ENCODE measurements at places on chromosomes 6 and 20. TPM values are rescaled to one million over a fixed set of nuclear protein-coding genes. Genes with fewer than 3 reads are reported as not detected.

The MANEA gene
- 12.9 TPM for total RNA-seq

The BTN2A1 gene
- total RNA-seq = 34.7 TPM

The PAK5 gene
- not detected for total RNA-seq

DNA sequence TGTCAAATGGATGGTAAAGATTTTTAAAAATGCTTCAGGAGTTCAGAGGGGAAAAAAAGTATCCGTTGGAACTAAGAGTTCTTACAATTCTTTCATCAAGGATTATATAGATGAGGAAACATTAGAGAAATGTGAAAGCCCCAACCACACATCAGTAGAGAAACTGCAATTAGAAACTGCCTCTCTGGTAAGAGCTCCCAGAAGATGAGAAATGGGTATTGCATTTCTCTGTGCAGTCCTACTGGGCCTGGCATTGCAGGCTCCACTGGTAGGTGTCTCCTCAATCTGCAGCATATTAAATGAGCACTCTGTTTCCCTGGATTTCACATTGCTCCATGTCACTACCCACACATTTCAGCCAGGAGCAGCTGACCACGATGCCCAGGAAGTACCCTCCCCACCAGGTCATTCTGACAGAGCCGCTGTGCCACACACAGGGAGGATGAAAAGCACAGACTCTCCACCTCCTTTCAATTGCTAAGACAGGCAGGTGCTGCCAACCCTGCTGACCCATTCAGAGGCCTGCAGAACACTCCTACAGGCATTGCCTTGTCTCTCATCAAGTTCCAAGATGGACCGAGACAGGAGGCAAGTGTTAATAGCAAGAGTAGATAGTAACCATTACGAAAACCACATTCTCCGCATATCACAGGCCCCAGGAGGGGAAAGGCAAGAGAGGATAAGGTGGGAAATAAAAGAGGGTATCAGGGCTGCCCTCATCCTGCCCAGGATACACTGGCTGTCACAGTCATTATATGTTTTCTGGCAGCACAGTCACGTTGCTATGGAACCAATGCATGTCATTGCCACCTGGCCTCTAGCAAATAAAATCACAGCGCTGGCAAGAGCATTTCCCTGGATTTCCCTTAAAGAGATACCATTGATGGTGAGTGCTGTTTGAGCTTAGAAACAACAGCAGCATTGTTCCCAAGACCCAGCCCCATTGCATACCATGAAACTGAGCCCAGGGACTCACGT lies 241.7 kb downstream of the ATXN1 start:
- DNase-seq = no peak

GRCh38 chr20:32667027-32667426 lies 6.7 kb downstream of the C20orf203 start:
- no peak for DNase-seq

GRCh38 chr20:50379049-50379990 lies 130.9 kb upstream of the PTPN1 start:
- peak; percentile 88 for DNase-seq

DNA sequence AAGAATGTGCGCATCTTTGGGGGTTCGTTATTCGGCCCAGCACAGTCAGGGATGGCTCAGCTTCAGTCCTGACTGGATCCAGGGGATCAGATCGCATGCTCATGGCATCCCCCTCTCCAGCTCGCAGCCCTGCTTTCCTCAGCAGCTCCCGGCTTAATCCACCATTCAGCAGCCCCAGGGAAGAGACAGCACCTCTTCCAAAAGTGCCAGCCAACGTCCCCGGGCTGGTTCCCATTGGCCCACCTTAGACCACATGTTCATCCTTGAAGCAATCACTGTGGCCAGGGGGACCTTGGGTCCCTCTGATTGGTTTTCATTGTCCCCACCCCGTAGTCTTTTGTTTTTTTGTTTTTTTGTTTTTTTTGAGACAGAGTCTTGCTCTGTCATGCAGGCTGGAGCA lies 188.7 kb downstream of the ZMYND8 start:
- DNase-seq = no peak

- no peak for DNase-seq
These were observed 29.1 kb downstream of the NDUFAF5 start for GRCh38 chr20:13813910-13814309.

The CRIP3 gene
- 1.1 TPM for total RNA-seq

DNA sequence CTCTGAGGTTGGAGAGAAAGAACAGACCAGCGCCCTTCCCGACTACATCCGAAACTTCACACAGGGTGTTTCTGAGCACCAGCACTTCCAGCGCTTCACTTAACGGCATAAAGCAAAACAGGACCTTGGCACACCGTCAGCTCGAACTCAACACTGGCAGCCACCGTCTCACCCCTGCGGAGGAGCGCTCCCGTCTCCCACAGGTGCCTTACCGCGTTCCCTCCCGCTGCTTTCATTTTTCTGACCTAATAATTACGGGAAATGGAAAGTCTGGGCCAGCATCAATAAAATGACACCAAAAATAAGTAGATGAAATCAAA lies 37.7 kb upstream of the SYNJ2 start:
- DNase-seq = no peak

GRCh38 chr20:35312318-35312717 lies 20.1 kb upstream of the FAM83C start:
- no peak for DNase-seq

DNA sequence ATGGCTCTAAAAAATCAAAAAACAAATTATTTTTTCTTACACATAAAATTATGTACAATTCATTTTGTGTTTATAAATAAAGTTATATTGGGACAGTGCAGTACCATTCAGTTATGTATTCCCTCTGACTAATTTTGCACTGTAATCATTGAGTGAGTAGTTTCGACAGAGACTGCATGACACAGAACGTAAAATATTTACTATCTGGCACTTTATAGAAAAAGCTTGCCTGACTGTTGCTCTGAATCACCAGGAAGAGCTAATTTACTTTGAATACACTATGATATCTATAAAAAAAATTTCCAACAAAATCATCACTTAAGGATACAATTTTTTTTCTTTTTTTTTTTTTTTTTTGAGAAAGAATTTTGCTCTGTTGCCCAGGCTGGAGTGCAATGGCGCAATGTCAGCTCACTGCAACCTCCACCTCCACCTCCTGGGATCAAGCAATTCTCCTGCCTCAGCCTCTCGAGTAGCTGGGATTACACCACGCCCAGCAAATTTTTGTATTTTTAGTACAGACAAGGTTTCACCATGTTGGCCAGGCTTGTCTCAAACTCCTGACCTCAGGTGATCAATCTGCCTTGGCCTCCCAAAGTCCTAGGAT lies 11.0 kb upstream of the KHDC1L start:
- no peak for DNase-seq

GRCh38 chr20:51361258-51361657 lies 181.3 kb downstream of the NFATC2 start:
- DNase-seq = no peak

DNA sequence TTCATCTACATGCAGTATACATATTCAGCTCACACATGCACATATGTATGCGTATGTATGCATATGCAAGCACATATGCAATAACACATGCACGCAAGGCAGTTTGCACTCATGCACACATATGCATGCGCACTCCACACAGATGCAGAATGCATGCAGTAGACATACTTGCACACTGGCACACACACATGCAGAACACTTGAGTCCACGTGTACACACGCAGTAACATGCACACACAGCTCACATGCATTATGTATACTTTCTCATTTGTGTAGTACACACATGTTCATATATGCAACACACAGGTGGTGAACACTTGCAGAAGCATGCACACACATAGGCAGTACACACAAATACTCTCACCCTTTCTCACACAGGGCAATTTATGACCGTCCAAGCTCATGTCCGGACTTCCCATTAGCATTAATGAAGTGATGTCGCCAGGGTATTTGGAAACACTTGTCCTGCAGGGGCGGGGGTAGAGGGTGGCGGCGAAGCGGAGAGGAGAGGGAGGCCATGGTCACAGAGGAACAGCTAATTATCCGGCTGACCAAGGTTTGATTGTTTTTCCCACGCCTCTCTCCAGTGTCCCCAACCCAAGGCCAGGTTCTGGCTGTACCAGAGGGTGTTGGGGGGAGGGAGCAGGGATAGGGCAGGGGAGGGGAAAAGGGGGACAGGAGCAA lies 91.3 kb downstream of the VEGFA start:
- no peak for DNase-seq

DNA sequence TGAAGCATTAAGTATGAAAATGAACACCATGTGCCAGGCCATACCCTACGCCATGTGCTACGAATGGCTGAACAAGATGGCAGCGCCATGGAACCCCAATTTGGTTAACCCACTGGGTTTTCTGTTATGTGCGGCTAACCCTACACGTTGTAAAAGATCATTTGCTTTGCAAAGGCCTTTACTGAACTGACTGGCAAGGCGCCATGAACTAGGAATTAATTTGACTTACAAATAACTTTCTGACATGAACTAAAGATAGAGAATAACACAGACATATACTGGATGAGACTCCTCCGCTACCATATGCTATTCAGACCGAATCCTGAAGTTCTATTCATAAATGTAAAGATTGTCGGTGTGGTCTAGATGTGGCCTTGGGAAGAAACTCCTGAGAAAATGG lies 3.9 kb downstream of the CNKSR3 start:
- DNase-seq = no peak

The KIAA0408 gene
- total RNA-seq = 19.1 TPM

GRCh38 chr6:127115084-127115655 lies 3.3 kb upstream of the RSPO3 start:
- no peak for DNase-seq

DNA sequence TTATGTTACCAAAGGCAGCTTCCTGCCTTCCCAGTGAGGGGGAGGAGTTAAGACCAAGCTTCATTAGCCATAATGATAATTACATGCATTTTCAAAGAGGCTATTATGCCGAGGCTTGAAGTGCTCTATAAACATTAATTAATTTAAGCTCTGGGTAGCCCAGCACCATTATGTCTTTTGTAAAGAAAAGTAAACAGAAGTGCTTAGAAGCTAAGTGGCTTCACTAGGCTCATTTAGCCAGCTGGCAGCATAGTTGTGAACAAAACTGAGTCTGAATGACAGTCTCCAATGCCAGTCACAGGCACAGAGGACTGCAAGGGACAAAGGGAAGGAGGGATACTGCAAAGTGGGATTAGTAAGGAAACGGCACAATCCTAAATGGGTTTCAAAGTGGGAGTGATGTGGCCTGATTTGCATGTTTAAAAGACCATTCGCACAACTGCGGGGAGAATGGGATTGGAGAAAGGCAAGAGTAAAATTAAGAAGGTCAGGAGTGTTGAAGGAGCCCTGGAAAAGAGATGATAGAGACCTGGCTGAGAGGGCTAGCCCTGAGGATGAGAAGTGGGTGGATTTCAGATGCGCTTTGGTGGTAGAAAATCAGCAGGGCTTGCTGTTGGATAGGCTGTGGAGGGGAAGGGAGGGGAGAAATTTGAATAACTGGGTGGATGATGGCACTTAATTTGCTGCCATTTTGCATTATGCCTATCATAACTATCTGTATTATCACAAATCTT lies 20.1 kb upstream of the ISM1 start:
- DNase-seq = no peak

The AFG1L gene
- total RNA-seq = 10.2 TPM

DNA sequence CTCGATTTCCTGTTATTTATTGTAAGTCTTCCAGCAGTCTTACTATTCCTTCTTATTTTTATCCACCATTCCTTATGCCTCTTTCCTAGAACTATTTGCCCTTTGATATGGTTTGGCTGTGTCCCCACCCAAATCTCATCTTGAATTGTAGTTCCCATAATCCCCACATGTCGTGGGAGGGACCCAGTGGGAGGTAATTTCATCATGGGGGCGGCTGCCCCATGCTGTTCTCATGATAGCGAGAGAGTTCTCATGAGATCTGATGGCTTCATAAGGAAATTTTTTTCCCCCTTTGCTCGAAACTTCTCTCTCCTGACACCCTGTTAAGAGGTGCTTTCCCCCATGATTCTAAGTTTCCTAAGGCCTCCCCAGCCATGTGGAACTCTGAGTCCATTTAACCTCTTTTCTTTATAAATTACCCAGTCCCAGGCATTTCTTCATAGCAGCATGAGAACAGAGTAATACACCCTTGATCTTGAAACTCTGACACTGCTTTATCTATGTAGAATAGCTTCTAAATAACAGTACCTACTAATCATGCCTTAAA lies 48.8 kb downstream of the PLN start:
- no peak for DNase-seq

GRCh38 chr6:106908386-106908840 lies 66.1 kb downstream of the CD24 start:
- DNase-seq = no peak

The LY6G5B gene
- total RNA-seq = 13.6 TPM

The DDRGK1 gene
- 83.9 TPM for total RNA-seq

GRCh38 chr20:16230402-16230801 lies 342.8 kb downstream of the KIF16B start:
- DNase-seq = no peak

The PSORS1C2 gene
- not detected for total RNA-seq

The NR2E1 gene
- not detected for total RNA-seq

The PPIL6 gene
- total RNA-seq = 8.4 TPM

The COX7A2 gene
- total RNA-seq = 316 TPM

- DNase-seq = no peak
These were observed 285.4 kb upstream of the FLRT3 start for GRCh38 chr20:14622796-14623195.

DNA sequence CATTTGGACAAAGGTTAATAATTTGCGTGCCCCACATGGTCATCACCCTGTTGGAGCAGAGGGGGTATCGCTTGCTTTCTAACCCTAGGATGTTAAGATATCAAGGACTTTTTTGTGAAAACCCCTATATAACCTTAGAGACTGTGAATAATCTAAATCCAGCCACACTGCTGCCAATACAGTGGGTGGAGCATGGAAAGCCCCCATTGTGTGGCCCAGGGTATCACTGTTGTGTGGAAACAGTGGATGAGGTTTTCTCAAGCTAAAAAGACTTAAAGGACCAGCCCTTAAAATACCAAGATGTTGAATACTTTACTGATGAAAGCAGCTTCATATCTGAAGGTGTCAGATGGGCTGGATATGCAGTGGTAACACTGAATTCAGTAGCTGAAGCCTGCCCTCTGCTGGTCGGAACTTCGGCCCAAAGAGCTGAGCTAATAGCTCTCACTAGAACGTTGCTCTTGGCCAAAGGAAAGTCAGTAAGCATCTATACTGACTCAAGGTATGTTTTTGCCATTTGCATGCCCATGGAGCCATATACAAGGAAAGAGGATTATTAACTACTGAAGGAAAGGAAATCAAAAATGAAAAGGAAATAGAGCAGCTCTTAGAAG lies 695.2 kb downstream of the PHF3 start:
- peak; percentile 52 for DNase-seq

GRCh38 chr6:143490775-143491174 lies 20.7 kb downstream of the FUCA2 start:
- DNase-seq = no peak

DNA sequence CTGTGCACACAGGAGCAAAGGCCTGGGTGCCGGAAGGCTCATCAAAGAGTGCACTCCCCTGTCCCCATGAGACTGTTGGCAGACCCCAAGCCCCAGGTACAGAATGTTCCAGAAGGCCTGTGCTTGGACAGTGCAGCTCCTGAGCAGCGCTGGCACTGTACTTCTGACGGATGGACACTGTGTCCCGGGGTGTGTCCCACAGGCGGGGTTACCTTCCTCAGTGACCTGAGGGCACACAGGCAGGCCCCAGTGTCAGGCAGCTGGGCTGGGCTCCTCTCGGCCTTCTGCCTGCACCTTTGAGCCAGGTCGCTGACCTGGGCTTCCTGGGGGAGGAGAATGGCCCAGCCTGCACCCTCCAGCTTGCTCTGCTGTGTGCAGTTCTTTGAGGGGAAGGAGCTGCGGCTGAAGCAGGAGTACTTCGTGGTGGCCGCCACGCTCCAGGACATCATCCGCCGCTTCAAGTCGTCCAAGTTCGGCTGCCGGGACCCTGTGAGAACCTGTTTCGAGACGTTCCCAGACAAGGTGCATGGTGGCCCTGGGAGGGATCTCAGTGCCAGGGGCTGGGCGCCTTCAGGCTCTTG lies 30.1 kb downstream of the PYGB start:
- DNase-seq = no peak

GRCh38 chr6:82138075-82138791 lies 109.3 kb downstream of the IBTK start:
- no peak for DNase-seq
